ENCODE measurements at places on chromosomes 12 and 14.

GRCh38 chr12:124543590-124544310, 23.7 kb downstream of the NCOR2 start:
- no peak for DNase-seq

GRCh38 chr14:69242311-69243224, 17.4 kb upstream of the GALNT16 start:
- peak; percentile 49 for DNase-seq

- no peak for DNase-seq
Measured at GRCh38 chr14:24399999-24400718, 1.4 kb downstream of the NYNRIN start.

GRCh38 chr12:115871714-115872113, 405.8 kb downstream of the MED13L start:
- peak; percentile 21 for DNase-seq

DNA sequence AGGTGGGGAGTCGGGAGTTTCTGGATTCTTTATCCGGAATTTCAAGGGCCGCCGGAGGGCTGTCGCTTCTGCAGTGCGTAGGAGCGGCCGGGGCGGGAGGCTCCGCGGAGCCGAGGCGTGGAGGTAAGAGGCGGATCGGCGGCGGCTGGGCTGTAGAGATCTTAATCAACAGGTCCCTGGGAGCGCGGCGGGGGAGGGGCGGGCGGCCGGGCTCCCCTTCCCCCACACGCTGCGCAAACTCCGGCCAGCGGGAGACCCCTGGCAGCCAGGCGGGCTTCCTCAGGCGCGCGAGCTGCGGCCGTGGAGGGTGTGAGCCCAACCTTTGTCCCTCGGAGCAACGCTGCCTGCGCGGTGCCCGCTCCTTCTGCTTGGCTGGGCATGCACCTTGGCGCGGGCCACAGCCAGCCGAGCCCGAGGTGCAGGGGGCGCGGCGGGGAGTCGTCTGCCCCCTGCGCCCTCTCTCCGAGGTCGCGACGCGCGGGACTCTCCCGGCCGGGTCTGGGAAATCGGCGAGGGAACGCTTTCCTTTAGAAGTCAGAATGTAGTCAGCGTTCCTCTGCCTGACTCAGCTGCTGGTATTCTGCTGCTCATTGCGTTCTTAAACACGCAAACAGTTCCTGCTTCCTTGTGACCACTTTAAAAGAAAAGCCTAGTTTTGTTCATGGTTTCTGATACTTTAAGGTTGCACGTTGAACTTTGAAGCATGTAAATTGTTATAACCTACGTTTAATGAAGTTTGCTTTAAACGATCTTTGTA, at the start of gene PALS1:
Gene PALS1 (plus strand): TSS at position 25 of the 757 bp plus-strand sequence. CDS start 37,736 bp downstream, outside the sequence.
- peak; percentile 37 for DNase-seq

- DNase-seq = no peak
Measured at GRCh38 chr14:105582639-105583038, 56.3 kb downstream of the TMEM121 start.

DNA sequence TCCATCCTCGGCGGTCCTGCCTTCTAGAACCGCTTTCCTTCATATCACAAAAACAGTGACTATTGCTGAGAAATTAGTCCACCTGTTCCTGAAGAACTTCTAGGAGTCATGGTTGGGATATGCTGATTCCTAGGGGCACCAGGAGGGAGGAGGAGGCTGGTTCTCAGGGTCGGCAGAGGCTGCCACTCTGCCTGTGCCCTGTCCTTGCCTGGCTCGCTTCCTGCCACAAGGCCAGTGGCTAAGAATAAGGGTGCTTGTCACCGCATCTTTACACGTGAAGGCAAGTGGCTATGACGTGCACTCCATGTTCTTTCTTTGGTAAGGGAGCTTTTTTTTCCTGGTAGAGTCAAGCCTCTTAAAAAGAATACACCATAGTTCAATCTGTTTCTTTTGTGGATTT, 18.7 kb upstream of the DGLUCY start:
- no peak for DNase-seq

- no peak for DNase-seq
Measured at GRCh38 chr12:127636882-127637281, 630.1 kb upstream of the TMEM132C start.

DNA sequence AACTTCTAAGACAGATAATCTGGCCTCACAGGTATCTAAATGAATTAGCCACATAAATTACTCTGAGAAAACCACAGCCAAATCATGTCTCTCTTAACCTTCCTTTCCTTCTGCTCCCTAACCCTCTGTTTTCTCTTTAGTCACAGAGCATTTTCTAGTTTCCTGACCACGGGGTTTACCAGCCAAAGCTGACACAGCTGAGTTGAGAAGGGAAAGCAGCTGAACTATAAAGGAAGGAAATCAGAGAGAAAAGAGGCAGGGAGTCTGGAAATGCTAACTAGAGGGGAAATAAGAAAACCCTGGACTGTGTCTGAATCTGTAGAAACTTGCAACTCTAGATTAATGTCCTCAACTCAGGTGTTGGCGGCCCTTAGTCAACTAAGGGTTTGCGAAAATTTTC, 24.4 kb downstream of the ANKS1B start:
- DNase-seq = no peak

- no peak for DNase-seq
Measured at GRCh38 chr14:88695870-88696269, 96.9 kb downstream of the EML5 start.

GRCh38 chr12:104784592-104784991, 173.5 kb downstream of the SLC41A2 start:
- no peak for DNase-seq

DNA sequence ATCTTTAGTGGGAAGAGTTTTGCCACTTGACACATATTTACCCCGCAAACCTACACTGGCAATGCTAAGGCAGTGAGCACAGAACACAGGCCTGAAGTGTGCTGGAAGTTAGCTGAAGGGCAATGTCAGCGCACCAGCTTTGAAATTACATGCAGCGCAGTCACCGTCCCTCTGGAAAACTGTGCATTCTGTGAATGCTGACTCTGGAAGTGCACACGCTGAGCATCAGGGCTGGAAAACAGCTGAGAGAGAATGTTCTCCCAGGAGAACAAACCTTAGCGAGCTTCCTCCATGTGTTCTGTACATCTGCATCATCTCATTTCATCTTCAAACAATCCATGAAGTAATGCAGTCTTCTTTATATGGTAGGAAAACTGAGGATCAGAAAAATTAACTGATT, 448.2 kb downstream of the NRXN3 start:
- DNase-seq = no peak

DNA sequence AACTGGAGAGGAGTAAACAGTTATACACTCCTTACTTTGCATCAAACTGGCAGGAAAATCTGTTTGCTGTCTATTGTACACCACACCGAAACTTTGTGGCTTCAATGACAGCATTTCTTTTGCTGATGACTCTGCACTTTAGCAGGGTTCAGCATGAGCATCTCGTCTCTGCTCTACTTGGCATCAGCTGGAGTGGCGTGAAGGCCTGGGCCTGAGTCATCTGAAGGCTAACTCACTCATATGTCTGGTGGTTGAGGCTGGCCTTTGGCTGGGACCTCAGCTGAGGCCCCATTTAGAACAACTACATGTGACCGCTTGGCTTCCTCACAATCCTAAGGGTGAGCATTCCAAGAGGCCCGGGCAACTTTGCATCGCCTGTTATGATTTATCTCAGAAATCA, 28.7 kb upstream of the REP15 start:
- no peak for DNase-seq

- no peak for DNase-seq
Measured at GRCh38 chr12:64884728-64885127, 60.3 kb downstream of the TBC1D30 start.

GRCh38 chr12:20000229-20000849, 368.0 kb upstream of the PDE3A start:
- no peak for DNase-seq

- DNase-seq = no peak
Measured at GRCh38 chr12:24015833-24016160, 66.3 kb upstream of the SOX5 start.

DNA sequence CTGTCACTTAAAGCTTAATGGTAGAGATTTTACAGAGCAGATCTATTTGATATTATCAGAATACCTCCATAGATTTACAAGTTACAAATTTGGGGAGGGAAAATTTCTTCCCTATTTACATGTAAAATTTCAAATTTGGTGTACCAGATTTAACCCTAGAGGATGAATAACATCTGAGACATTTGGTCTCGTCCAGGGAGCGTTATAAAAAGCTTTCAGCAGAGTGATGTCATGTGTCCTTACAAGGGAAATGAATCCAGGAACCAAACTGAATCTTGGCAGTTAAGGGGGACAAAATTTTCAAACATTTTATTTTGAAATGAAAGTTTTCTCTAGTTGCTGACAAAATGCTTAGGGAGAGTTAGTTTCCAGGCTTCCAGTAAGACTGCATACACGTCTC, 4.5 kb upstream of the CDK17 start:
- DNase-seq = no peak

DNA sequence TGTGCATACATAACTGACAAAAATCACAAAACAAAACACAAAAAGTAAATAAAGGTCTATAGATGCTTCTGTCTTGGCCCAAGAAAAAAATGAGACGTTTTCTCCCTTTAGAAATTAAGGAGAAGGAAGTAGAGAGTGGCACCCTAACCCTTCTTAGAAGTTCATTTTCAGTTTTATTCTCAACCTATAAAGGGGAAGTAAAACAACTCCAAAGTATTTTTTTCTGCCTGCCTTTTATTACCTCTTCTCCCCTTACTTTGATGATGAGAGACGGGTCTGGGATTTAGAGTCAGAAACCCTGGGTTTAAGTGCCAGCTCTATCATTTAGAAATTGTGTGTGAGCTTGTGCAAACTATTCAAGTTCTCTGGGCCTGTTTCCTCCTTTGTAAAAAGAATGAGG, 2.8 kb downstream of the PRIM1 start:
- DNase-seq = no peak

- DNase-seq = no peak
Measured at GRCh38 chr12:80101126-80101525, 1.8 kb downstream of the OTOGL start.

GRCh38 chr12:50275556-50275955, 7.8 kb downstream of the LIMA1 start:
- DNase-seq = no peak

- DNase-seq = no peak
Measured at GRCh38 chr12:42763682-42764081, 174.1 kb upstream of the PRICKLE1 start.

GRCh38 chr12:78060186-78060585, 229.5 kb downstream of the NAV3 start:
- DNase-seq = no peak

DNA sequence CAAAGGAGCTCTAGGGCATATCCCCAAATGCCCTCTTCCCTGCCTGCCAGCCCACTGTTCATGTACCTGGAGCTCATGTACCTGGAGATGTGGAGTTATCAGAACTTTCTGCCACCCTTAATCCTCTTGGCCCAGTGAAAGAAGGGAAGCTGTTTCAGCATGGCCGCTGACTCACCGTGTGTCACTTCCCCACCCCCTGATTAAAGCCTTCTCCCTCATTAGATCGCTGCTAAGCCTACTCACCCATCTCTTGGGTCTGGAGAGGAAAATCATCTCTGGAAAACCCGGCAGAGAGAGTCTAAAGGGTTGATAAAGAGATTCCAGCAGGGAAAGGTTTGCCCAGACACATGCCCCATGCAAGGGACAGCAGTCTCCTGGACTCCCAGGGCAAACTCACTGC, 4.5 kb upstream of the LTBP2 start:
- no peak for DNase-seq

All from GM12891 (cell line).